ENCODE measurements at places on chromosomes 12 and 14.

GRCh38 chr12:5871741-5872140 lies 73.3 kb downstream of the ANO2 start:
- DNase-seq = no peak

DNA sequence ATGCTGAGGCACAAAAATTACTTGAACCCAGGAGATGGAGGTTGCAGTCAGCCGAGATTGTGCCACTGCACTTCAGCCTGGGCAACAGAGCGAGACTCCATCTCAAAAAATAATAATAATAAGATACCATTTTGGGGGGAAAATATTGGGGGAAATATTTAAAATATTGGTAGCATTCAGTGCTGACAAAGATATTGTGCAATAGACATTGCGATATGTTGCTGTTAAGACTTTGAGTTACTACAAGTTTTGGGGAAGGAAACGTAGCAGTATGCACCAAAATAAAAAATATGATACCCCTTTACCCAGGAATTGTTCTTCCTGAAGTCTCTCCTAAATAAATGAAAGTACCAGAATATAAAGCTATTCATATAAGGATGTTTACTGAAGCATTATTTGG lies 37.7 kb upstream of the MYBPC1 start:
- no peak for DNase-seq

GRCh38 chr12:23238190-23238589 lies 613.2 kb downstream of the ETNK1 start:
- DNase-seq = no peak

DNA sequence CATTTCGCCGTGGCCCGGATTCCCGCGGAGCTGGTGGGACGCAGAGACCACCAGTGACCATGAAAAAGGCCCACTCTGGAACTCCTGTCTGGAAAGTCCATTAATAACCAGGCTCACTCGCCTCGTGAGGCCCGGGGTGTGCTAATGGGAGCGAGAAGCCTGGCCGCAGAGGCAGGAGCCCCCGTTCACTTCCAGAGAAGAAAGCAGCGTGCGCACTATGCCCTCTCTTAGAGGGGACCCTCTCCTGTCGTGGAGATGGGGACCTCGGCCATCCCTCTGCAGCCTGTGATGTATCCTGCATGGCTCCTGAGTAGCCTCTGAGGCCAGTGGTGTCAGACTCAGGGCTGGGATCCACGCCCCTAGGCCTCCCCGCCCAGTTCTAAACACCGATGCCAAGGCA lies 134.1 kb upstream of the VRK1 start:
- DNase-seq = no peak

- DNase-seq = peak; percentile 35
Observed at GRCh38 chr12:130026608-130027176, 122.9 kb upstream of the TMEM132D start.

GRCh38 chr14:94697773-94698556 lies 71.9 kb downstream of the GSC start:
- no peak for DNase-seq

DNA sequence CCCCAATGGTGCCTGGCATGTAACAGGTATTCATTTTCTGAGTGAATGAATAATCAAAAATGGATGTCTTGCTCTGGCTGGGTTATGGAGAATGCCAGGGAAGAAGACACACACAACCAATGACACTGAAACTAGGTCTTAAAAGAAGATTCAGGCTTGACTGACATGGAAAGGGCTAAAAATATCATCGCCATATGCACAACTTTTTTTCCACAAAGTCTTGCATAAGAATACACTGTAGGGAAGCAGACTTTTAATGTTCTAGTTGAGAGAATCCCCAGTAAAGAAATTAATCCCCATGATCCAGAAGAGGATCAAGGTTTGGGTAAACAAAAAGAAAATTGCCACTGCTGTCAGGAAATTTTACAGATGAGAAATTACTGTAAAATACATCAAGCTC lies 116.4 kb downstream of the SLC2A13 start:
- DNase-seq = no peak

- no peak for DNase-seq
Observed at GRCh38 chr12:71685312-71685906, 473 bp upstream of the TMEM19 start.

GRCh38 chr14:104011824-104012517 lies 69.6 kb upstream of the RD3L start:
- DNase-seq = no peak

DNA sequence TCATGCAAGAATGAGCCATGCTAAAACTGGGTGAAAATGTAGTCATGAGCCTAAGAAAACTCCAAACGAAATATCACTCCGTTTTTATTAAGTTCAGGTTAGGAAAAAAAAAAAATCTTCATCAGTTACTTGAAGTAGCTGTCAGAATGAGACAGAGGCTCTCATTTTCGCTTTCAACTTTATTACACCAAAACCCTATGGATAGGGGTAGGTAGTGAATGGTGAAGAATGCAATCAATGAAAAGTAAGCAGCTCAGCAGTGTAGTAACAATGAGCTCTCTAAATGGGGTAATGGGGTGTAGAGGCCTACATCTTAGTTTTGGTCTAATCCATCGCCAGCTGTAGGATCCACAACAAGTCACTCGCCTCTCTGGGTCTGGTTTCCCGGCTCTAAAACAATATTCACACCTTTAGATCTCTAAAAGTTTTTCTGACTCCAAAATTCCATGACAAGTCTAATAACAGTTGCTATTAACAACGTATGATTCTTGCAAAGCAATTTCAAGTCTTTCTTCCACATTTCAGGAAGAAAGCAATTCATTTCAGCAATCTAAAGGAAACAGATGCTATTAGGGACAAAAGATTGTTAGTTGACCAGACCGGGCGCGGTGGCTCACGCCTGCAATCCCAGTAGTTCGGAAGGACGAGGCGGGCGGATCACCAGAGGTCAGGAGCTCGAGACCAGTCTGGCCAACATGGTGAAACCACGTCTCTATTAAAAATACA lies 1.7 kb downstream of the BTBD7 start:
- no peak for DNase-seq

DNA sequence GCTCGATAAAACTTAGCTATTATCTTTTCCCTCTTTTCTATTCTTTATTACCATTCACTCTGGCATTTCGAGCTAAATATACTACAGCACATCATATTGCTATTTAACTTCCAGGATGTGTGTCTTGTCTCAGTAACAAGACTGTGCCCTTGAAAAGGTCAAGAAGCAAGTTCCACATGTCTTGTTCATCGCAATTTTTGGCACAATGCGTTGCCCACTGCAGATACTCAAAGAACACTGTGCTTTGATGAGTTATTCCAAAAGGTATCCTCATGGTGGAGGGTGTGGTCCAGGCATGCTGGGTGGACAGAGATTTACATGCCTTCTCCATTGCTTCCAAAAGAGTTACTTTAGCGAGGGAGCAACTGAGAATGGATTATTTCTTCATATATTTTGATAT lies 6.6 kb downstream of the E2F7 start:
- DNase-seq = no peak

- DNase-seq = peak; percentile 55
Observed at GRCh38 chr12:131923260-131923659, 5.8 kb upstream of the PUS1 start.

- peak; percentile 68 for DNase-seq
Observed at GRCh38 chr12:55830601-55831446, 1.4 kb upstream of the DNAJC14 start.

GRCh38 chr14:57889245-57889644 lies 23.4 kb upstream of the SLC35F4 start:
- DNase-seq = no peak

DNA sequence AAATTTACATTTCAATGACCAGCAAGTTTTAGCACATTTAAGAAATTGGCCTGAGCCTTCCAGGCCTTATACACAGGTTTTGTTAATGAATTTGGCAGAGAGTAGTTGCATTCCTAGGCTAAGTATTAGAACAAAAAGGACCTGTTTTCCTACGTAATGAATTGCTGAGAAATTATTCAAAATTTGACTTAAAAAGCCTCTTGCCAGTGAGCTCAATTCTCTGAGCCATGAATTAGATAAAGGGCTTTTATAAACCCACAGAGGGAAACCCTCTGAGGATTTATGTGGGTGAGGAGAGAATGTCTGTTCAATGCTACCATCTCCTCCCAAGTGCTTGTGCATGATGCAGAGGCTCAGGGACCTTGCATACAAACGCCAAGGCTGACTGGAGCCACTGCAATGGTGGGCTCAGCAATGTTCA lies 94.5 kb upstream of the PELI2 start:
- no peak for DNase-seq

DNA sequence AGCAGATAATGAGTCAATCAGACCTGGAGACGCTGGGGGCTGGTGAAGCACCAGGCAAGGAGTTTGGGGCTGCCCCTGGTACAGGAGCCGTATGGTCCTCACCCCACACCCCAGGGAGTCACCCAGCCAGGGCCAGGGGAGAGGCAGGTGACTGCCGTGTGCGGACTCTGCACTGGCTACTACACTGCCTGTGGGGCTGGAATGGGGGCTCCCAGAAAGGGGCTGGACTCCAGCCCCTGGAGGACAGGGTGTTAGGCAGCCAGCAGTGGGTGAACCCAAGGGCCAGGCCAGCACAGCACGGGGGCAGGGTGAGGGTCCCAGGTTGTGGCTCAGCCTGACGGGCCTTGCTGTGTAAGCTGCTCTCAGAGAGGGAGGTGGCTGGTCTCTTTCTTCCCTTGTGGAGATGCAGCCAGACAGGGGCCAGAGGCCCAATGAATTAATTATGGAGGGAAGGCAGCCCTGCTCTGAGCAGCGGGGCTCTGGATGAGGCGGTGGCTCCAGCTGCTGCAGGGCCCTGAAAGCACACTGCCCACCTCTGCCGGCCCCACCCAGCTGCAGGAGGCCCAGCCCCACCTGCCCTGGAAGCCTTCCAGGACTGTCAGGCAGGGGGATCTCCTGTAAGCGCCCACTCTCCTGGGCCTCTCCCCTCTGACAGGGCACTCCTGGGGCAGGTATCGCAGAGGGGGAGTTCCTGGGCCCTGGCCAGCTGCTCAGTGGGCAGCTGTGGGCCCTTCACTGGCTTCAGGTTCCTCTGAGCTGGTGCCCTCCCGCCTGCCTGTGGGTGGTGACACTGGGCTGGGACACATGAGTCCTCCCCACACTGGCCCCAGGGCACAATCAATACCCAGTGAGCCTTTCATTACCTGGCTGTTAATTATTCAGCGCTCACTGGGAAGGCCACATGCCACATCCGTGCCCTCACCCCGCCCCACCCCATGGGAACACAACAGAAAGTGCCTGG lies 142.5 kb upstream of the C14orf180 start:
- peak; percentile 60 for DNase-seq

DNA sequence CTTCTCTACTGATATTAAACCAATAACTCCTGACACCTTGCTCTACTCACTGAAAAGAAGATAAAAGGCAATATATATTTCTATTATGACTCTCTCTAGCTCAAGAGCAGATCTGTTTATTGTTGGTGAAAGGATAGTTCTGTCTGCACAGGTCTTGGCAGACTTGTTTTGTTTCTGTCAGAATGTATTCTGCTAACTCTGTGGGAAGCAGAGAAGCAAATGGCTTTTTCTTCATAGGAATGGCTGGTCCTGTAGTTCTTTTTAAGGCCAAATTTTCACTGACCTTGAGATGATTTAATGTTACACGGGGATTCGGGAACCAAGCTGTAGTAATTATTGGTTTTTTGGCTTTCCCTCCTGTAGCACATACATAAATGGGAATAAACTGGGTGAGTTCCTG lies 512.1 kb downstream of the DIO2 start:
- no peak for DNase-seq

DNA sequence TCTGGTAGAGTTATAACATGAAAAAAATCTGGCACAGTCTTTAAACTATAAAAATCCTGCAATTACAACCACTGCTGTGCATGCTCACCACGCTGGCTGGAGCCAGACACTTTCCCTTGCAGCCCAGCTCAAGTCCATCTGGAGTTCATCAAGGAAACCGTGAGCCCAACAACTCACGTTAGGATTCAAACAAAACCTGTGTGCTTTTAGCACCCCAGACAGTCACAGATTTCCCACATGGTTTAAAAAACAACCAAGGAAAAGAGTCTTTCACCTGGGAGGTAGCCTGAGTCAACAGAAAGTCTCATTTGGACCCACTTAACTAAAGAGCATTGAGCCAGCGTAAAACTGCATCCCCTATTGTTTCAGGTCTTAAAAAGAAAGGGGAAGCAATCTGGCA lies 4.7 kb downstream of the LRIG3 start:
- no peak for DNase-seq

DNA sequence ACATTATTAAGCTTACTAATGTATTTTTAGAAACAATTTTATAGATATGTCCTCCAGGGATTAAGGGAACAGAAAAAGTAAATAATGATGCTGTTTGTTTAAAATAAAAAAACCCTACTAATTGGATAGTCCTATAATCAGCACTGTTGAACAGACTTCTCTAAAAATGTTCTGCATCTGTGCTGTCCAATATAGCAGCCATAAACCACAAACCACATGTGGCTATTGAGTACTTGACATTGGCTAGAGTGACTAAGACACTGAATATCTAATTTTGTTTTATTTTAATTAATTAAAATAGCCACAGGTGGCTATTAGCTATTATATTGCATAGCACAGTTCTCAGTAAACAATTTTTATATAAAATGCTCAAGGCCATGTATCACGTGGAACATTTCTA lies 210.4 kb downstream of the DPY19L2 start:
- DNase-seq = no peak

- no peak for DNase-seq
Observed at GRCh38 chr12:105928436-105928835, 210.3 kb downstream of the NUAK1 start.

- no peak for DNase-seq
Observed at GRCh38 chr14:22520796-22521195, 68.2 kb downstream of the DAD1 start.

DNA sequence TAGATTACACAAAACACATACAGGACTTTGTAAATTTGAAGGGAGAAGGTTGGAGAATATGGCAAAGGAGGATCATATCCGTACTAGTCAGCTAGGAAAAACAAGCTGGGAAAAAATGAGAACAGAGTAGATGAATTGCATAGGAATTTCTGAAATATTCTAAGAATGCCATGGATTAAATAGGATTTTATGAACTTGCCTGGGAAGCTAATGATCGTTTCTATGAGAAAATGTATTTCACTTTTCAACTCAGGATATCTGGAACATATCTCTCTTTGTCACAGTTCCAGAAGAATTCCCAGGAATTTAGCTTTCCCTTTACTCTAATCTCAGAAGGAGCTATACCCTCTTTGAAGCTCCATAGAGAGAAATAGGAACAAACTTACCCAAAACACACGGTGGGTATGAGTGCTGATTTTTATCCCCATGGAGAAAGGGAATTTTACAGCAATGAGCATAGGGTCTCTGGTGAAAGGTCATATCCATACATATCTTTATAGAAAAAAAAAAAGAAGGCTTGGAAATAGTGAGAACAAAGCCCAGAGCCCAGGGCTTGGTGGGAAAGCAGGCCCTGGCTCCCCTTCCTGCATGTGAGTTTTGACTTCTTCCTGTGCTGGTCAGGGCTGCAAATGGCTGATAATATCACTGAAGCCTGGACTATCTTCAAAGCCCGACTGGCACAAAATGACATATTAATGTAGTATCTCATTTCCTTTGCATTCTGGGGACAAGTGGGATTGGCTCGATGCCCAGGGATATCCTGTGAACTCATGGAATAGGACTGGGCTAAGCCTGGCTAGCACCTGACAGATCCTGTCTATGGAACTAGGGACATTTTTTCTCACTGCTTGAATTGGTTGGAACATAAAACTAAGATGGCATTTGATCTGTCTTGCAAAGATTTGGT lies 136.3 kb downstream of the AEBP2 start:
- DNase-seq = no peak
